ENCODE measurements at places on chromosomes 5 and 9. TPM values are rescaled to one million over a fixed set of nuclear protein-coding genes. Genes with fewer than 3 reads are reported as not detected.

DNA sequence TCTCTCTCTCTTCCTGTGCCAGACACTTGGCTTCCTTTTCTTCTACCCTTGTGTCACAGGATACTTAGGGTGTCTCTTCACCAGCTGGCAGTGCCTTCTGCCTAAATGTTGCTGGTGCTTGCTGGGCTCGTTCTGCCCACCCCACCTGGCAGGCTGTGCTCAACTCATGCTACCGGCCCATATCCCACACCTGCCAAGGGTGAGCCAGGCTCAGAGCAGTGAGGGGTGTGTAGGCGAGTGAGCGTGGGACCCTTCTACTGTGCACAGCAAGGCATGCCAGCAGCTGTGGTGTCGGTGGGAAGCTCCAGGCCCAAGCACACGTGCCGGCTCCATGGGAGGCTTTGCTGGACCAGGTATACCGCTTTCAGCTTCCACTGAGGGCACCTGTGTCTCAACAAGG is 1626.7 kb upstream of the ACO1 start:
- no peak for DNase-seq

Gene LHX6
- 0.14 TPM for total RNA-seq

Gene SPDL1
- total RNA-seq = 34.1 TPM

- no peak for DNase-seq
These were observed 248.6 kb upstream of the ANKRD55 start for GRCh38 chr5:56481428-56482357.

- DNase-seq = no peak
These were observed 57.9 kb downstream of the TGFBR1 start for GRCh38 chr9:99162759-99163364.

Gene FLT4
- 1.5 TPM for total RNA-seq

- DNase-seq = no peak
These were observed 12.3 kb downstream of the FNBP1 start for GRCh38 chr9:130030651-130031127.

Gene SUB1
- 93.1 TPM for total RNA-seq

Gene PTGR1
- 77.9 TPM for total RNA-seq

DNA sequence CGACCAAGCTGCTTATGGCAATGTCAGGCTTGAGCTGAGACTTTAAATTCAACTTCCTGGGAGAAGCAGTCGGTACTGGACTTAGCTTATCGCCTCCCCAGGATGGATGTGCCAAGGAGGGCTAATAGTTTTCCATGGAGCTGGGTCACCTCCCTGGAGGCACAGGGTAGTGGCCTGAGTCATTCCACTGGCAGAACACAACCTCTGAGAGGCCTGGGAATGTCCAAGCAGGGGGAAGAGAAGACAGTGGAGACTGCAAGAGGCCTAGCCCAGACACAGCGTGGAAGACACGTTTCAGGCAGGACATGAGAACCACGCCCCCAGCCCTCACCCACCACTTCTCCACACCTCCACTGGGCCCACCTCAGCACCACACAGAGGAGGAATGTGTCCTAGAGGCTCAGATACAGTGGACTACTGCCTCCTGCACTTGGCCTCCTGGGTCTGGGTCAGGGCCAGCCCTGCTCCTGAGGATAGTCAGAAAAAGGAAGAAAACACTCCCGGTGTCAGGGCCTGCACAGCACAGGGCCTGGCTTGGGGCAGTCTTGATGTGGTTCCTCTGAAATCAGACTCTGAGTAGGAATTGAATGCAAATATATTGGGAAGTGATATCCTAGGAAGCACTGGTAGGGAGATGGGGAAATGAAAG is 171.8 kb downstream of the FSTL4 start:
- no peak for DNase-seq

Gene CARTPT
- total RNA-seq = not detected

GRCh38 chr5:119275601-119276173 is 80.1 kb upstream of the TNFAIP8 start:
- DNase-seq = no peak

Gene GAPT
- not detected for total RNA-seq

Gene PCDHA4
- 0.42 TPM for total RNA-seq

Data from pulmonary artery endothelial cell (primary cell).